A673 (cell line): ENCODE measurements at places on chromosomes 1 and 21. TPM values are rescaled to one million over a fixed set of nuclear protein-coding genes. Genes with fewer than 3 reads are reported as not detected.

FCRLB gene
- 0.35 and 0.67 TPM in 2 replicates for total RNA-seq

RAB42 gene
- 2.4 and 3.5 TPM in 2 replicates for total RNA-seq

WNT3A gene
- not detected in 2 replicates for total RNA-seq

NECTIN4 gene
- total RNA-seq, result not detected in 2 replicates

GRCh38 chr1:83086346-83086745, 912.6 kb downstream of the TTLL7 start:
- H3K4me1 ChIP-seq, result no peaks in the 10 kb centered on the region
- H3K27ac ChIP-seq, result no peak overlapping the region
- peaks cover 19% of the 10 kb centered on the region for H3K27me3 ChIP-seq
- DNase-seq, result no peak
- no peak overlapping the region for H3K4me3 ChIP-seq

- H3K27me3 ChIP-seq, result no peaks in the 10 kb centered on the region
- peak; percentile 4 for DNase-seq
- no peak overlapping the region for H3K27ac ChIP-seq
- no peaks in the 10 kb centered on the region for H3K4me1 ChIP-seq
These were observed 43.1 kb downstream of the PTGFRN start for GRCh38 chr1:116952738-116953275.

DNA sequence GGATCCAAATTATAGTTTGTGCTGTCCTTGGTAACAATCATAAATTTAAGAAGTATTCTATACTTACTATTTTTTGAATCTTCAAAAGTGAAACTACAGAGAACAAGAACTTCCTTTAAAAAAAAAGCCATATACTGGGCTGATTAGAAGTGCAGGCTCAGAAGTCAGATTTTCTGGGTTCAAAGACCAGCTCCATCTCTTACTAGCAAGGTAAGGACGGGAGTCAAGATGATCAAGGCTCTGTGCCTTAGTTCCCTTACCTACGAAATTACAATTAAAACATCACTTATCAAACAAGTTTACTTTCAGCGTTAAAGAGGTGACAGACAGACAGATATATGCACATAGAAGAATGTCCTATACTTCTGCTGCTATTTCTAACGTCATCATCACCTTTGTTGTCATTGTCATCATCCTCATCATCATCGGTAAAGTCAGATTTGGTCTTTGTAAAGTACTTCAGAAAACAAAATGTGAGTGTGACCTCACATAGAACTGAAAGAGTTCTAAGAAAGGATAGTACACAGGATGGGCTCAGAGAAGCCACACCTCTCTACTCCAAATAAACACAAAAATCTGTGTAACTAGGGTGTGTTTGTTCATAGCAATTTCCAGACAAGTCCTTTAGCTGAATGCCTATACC, 178.7 kb downstream of the VAV3 start:
- H3K4me1 ChIP-seq, result no peaks in the 10 kb centered on the region
- no peaks in the 10 kb centered on the region for H3K27me3 ChIP-seq
- H3K27ac ChIP-seq, result no peak overlapping the region
- no peak for DNase-seq
- no peaks in the 10 kb centered on the region for H3K36me3 ChIP-seq

DNA sequence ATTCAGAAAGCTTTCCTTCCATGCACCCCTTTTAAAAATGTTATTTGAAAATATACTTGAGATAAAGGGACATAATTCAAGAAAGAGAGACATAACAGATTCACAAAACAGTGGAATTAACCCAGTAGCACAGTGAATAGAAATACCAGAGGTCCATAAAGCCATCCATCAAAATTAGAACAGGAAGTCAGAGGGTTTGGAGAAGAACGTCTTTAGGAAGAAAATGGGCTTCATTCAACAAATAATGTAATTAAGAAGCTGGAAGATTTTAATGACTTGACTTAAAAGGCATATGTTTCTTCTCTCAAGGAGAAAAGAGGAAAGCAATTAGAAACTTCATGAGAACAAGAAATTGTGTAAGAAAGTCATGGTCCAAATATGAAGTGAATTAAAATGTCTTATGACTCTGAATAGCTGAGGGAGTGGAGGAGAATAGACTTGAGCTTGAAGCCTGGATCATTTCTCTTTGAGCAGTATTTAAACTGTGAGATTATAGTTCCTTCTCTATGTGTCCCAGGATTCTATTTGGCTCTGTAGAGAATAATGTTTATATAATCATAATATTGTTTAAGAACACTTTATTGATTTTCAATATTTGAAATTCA, 7.9 kb upstream of the HCRTR1 start:
- no peak overlapping the region for H3K4me3 ChIP-seq
- no peaks in the 10 kb centered on the region for H3K27me3 ChIP-seq
- H3K27ac ChIP-seq, result peak overlapping the region; percentile 9
- peak; percentile 65 for DNase-seq
- no peaks in the 10 kb centered on the region for H3K36me3 ChIP-seq
- peaks cover 19% of the 10 kb centered on the region for H3K4me1 ChIP-seq

GRCh38 chr1:37078866-37079265, 44.6 kb upstream of the GRIK3 start:
- no peaks in the 10 kb centered on the region for H3K4me1 ChIP-seq
- H3K27ac ChIP-seq, result no peak overlapping the region
- no peak overlapping the region for H3K4me3 ChIP-seq
- DNase-seq, result no peak
- H3K36me3 ChIP-seq, result no peaks in the 10 kb centered on the region
- H3K27me3 ChIP-seq, result peaks cover 26% of the 10 kb centered on the region

DNA sequence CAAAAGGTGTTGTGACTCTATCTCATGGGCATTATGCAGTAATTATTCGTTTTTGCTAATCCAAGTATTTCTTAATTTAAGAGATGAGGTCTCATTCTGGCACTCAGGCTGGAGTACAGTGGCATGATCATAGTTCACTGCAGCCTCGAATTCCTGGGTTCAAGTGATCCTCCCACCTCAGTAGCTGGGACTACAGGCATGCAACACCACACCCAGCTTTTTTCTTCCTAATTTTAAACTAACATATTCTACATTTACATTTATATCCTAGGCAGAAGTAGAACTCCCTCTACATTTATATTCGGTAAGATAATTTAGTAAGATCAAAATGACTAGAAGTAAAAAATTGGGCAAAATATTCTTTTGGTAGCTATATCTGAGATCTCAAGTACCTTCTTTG, 50.5 kb upstream of the RBM34 start:
- H3K36me3 ChIP-seq, result no peaks in the 10 kb centered on the region
- no peaks in the 10 kb centered on the region for H3K27me3 ChIP-seq

DNA sequence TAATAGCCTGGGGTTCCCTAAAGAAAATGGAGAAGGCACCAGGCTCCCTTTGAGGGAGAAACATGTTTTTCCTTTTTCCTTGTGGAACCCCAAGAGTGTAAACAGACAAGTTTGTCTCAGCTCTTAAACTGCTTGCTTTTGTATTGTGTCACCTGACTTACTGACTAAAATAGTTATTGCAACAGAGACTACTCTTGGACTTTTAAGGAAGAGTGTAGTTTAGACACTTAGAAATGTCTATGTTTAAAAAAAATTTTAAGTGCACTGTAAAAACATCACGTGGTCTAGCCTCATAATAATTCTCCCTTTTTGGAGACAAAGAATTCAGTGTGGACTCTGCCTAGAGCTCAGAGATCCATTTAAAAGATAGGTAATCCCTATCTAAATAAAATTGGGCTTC, 141.1 kb downstream of the TRIM33 start:
- H3K4me1 ChIP-seq, result no peaks in the 10 kb centered on the region
- no peaks in the 10 kb centered on the region for H3K36me3 ChIP-seq
- H3K27me3 ChIP-seq, result no peaks in the 10 kb centered on the region
- H3K4me3 ChIP-seq, result no peak overlapping the region
- no peak overlapping the region for H3K27ac ChIP-seq

DNA sequence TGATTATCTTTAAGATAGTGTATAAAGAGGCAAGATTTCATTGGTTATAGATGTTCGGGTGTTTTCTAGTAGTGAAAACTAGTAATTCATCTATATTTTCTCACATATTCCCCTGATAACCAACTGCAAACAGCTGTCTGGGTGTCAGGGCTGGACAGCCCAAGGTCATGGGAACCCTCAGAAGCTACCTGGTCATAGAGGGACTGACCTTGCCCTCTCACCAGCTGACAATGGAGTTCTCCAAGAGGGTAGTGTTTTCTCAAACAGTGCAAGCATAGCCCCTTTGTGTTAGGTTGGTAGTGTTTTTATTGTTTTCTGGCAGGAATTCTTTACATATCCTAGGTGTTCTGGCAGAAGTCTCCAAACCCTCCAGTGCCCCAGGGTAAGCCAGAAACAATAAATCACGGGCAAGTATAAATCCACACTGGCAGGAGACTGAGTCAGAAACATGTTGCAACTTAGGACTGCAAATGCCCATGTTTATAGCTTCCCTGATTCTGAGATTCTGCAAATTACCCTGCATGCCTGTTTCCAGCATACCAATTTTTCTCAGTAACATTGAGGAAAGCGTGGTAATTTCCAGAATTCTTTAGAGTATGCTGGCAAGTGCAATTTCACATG, 82.8 kb upstream of the ATP1A1 start:
- DNase-seq, result no peak
- no peaks in the 10 kb centered on the region for H3K36me3 ChIP-seq
- H3K27ac ChIP-seq, result no peak overlapping the region
- H3K27me3 ChIP-seq, result no peaks in the 10 kb centered on the region
- H3K4me1 ChIP-seq, result peaks cover 3% of the 10 kb centered on the region

DNA sequence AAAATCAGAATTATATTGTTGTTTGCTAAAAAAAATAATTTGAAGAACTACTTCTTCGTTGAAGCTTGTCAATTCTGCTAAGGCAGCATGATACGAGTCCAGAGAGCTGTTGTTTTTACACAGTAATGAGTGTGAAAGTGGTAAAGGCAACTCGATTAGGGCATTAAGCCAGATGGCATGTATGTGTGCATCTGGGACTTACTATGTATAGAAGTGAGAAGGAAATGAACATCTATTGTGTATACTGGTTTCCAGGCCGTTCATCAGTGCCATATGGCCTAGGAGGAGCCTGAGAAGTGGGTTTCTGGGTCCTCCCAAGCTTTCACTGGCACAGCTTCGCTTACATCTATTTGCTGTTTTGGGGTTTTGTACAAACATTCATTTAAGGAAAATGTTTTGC, 5.7 kb downstream of the CTPS1 start:
- peaks cover 6% of the 10 kb centered on the region for H3K4me1 ChIP-seq
- DNase-seq, result no peak
- H3K36me3 ChIP-seq, result peaks cover 67% of the 10 kb centered on the region
- H3K27me3 ChIP-seq, result no peaks in the 10 kb centered on the region
- no peak overlapping the region for H3K4me3 ChIP-seq
